ENCODE measurements at places on chromosomes 4 and X. TPM values are rescaled to one million over a fixed set of nuclear protein-coding genes. Genes with fewer than 3 reads are reported as not detected.

Gene KIF4A
- 0.59 TPM for total RNA-seq

Gene MFAP3L
- 15.3 TPM for total RNA-seq

Gene DDX60
- 9.9 TPM for total RNA-seq

Gene PABPC1L2B
- not detected for total RNA-seq

Gene TMEM144
- total RNA-seq: 23.8 TPM

Gene TLR3
- total RNA-seq: 7.1 TPM

DNA sequence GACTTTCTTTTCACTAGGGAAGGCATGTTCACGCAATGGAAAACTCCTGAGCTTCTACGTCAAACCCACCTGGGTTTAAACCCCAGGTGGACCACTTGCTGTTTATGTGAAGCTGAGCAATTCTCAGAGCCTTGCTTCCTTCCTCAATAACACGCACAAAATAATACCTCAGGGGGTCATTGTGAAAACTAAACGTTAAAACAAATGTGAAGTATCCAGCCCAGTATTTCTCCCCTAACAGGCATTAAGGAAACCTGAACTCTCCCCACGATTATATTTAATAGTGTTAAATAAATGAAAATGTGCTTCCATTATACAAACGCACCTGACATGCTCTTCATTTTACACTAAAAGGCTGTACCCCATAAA lies 117.5 kb downstream of the AFAP1 start:
- H3K4me1 ChIP-seq: peaks cover 27% of the 10 kb centered on the region
- peaks cover 25% of the 10 kb centered on the region for H3K36me3 ChIP-seq
- no peaks in the 10 kb centered on the region for H3K27me3 ChIP-seq

- no peak overlapping the region for H3K4me3 ChIP-seq
- H3K27me3 ChIP-seq: no peaks in the 10 kb centered on the region
- peaks cover 15% of the 10 kb centered on the region for H3K4me1 ChIP-seq
- no peak overlapping the region for H3K27ac ChIP-seq
- DNase-seq: no peak
Measured at GRCh38 chr4:108793415-108793814, 30.6 kb upstream of the ETNPPL start.

DNA sequence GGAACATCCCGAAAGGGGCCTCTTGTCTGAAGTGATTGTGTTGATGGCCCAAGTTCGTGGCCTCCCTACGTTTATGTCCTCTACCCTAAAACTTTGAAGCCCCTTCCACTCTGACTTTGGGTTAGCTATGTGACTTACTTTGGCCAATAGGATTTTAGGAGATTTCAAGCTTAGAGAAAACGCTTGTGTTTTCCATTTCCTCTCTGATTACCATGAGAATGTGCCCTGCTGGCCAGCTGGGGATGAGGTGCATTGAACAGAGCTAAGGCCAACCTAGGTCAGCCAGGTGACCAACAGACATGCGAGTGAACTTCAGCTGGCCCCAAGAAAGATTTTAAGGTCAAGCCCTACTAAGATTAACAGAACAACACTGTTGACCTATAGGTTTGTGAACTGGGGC lies 82.4 kb downstream of the SLC2A9 start:
- H3K4me1 ChIP-seq: no peaks in the 10 kb centered on the region
- no peaks in the 10 kb centered on the region for H3K36me3 ChIP-seq
- no peak for DNase-seq
- H3K27ac ChIP-seq: no peak overlapping the region
- H3K4me3 ChIP-seq: no peak overlapping the region
- no peaks in the 10 kb centered on the region for H3K27me3 ChIP-seq

DNA sequence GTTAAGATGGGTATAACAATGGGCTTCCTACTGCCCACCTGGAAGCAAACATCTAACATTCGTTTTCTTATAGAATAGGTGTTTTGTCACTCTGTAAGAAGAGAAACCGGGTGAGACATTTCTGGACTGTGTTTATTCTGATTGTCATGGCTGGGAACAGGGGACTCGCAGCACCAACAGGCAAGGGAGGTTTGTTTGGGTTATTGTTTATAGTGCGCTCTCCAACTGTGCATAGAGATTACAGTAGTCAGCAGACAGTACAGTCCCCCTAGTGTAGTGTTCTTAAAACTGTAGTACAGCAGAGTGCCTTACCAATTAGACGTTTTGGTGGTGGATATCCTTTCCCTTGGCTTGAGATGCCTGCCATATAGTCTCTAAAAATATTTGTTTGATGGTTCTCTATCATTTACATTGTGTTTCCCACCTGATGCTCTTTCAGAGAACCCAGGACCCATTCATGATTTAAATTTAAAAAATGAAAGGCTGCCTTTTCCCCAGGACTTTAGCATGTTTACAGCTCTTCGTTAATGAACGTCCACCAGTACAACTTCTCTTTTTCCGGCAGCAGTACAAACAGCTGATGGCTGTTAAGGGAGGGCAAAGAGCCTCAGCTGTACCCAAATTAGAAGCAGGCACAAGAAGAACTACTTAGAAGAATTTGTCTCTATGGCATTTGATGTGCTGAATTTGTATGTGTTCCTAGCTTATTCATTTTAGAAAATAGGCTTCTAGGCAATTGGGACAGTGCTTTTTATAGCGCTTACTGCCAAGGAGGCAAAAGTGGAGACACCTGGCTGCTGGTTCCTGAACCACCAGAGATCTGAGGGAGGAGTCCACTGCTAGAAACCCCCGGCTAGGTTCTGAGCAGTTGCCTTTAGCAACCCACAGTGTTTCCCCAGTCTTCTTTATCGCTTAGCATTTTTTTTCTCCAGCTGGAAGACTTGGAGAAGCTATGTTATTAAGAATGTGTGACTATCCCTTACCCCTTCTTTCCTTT lies 1.0 kb upstream of the RNF150 start:
- no peak for DNase-seq
- peaks cover 4% of the 10 kb centered on the region for H3K4me1 ChIP-seq
- no peaks in the 10 kb centered on the region for H3K36me3 ChIP-seq

GRCh38 chr4:184232202-184232601 lies 14.5 kb upstream of the ENPP6 start:
- no peak overlapping the region for H3K4me3 ChIP-seq
- no peaks in the 10 kb centered on the region for H3K27me3 ChIP-seq

DNA sequence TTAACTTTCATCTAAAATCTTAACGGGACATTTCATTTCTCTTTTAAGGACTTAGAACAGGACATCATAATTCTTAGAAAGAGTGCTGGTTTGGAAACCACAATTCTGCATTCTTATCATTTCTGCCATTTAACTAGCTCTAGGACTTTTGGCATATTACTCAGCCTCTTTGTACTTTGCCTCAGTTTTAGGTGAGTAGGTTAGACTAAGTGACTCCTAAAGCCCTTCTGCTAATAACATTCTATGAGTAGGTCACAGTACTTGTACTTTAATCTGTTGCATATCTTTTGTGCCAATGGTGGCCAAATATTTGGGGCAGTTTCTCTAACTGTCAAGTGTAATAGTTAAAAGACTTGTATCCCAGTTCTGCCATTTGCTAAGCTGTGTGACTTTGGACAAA lies 115.4 kb upstream of the NUDT6 start:
- H3K36me3 ChIP-seq: no peaks in the 10 kb centered on the region
- H3K4me3 ChIP-seq: no peak overlapping the region
- DNase-seq: no peak
- H3K27ac ChIP-seq: no peak overlapping the region
- no peaks in the 10 kb centered on the region for H3K4me1 ChIP-seq

DNA sequence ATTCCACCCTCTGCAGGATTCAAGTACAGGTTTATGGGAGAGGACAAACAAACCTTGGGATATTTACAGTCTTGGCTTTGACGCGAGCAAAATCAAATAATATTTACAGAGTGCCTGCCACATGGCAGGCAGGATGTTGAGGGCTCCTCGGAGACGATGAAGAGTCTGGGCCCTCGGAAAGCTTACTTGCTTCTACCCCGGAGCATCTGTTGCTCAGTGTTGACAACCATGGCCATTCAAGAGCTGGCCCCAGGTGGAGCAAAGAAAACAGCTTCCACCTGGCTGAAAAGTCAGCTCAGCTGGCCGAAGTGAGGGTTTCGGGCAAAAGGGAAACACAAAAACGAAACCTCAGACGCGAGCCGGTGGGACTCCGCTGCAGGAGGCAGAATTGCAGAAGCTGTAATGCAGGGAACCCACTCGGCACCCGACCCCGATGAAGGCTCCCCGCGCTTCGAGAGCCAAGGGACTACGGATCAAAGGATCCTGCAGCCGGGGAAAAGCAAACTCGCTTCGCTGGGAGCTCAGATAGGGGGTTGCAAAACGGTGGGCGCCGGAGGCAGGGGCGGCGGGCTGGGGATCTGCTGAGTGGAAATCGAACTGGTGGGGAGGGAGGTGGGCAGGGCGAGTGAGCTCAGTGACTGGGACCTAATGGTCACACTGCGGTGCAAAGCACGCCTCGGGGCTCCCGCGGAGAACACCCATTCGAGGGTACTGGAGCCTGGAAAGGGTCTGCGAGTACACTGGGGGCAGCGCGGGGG lies 805 bp downstream of the ATP8A1 start:
- peaks cover 38% of the 10 kb centered on the region for H3K4me1 ChIP-seq
- peak overlapping the region; percentile 84 for H3K4me3 ChIP-seq
- no peaks in the 10 kb centered on the region for H3K36me3 ChIP-seq
- no peaks in the 10 kb centered on the region for H3K27me3 ChIP-seq
- H3K27ac ChIP-seq: peak overlapping the region; percentile 86
- peak; percentile 20 for DNase-seq

GRCh38 chr4:15068298-15068697 lies 66.0 kb downstream of the CPEB2 start:
- H3K27me3 ChIP-seq: no peaks in the 10 kb centered on the region
- no peaks in the 10 kb centered on the region for H3K36me3 ChIP-seq
- no peaks in the 10 kb centered on the region for H3K4me1 ChIP-seq

GRCh38 chrX:17788439-17788838 lies 51.1 kb downstream of the SCML1 start:
- H3K4me3 ChIP-seq: no peak overlapping the region
- peak; percentile 14 for DNase-seq
- H3K4me1 ChIP-seq: no peaks in the 10 kb centered on the region
- H3K27me3 ChIP-seq: no peaks in the 10 kb centered on the region
- peak overlapping the region; percentile 11 for H3K27ac ChIP-seq
- no peaks in the 10 kb centered on the region for H3K36me3 ChIP-seq

DNA sequence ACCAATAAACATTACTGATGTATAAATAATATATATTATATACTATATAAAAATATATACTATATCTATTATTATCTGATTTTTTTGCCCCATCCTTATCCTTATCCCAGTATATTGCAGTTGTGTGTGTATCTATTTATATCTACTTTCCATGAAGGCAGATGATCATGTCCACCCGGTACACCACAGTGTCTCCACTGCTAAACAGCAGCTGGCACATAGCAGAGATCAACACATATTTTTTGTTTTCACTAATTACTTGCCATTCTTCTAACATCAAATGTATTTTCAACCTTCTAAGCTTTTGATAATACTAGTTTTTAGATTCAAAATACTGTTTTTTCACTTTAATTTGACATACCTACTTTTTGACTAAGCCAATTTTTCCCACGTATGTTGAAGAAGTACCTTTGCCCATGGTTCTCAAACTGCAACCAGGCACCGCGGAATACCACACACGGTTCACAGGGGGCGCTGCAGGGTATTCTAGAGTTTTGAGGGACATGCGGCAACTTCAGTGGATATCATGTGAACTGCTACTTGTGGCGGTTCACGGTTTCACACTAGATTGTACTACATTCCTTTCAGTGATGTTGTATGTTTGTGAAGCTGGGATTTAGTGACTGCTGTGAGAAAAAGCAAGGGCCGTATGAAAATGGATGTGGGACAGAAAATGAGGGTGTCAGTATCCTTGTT lies 182.5 kb upstream of the NPY2R start:
- H3K27me3 ChIP-seq: no peaks in the 10 kb centered on the region
- no peaks in the 10 kb centered on the region for H3K4me1 ChIP-seq
- no peak overlapping the region for H3K27ac ChIP-seq
- H3K36me3 ChIP-seq: no peaks in the 10 kb centered on the region
- H3K4me3 ChIP-seq: no peak overlapping the region
- peak; percentile 18 for DNase-seq

GRCh38 chr4:188300385-188300784 lies 161.1 kb downstream of the TRIML1 start:
- H3K27ac ChIP-seq: no peak overlapping the region
- H3K4me3 ChIP-seq: no peak overlapping the region
- H3K4me1 ChIP-seq: no peaks in the 10 kb centered on the region
- no peaks in the 10 kb centered on the region for H3K36me3 ChIP-seq

DNA sequence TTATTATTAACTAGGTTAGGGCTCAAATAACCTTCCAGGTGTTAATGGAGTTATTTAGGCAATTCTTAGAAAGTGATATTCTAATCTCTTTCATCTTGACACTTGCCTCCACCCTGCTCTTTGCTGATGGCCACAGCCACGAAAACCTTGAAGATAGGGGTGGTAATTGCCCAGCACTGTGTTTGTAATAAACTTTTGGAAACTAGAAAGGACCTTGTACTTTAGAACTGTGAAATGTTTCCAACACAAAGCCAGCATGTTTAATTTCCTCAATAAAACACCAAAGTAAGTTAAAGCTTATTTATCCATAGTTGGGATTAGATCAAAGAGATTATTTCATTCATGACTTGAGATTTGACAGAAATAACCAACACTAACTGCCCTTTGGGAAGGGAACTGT lies 78.3 kb downstream of the MAOA start:
- H3K4me3 ChIP-seq: no peak overlapping the region
- H3K27ac ChIP-seq: no peak overlapping the region
- DNase-seq: no peak
- H3K27me3 ChIP-seq: no peaks in the 10 kb centered on the region
- H3K4me1 ChIP-seq: no peaks in the 10 kb centered on the region
- no peaks in the 10 kb centered on the region for H3K36me3 ChIP-seq

- no peak overlapping the region for H3K27ac ChIP-seq
- no peaks in the 10 kb centered on the region for H3K36me3 ChIP-seq
- H3K4me3 ChIP-seq: no peak overlapping the region
Measured at GRCh38 chrX:96833333-96833732, 50.4 kb upstream of the RPA4 start.

Data from tibial nerve (tissue), 4 donors.